ENCODE measurements at places on chromosomes 6 and 20. TPM values are rescaled to one million over a fixed set of nuclear protein-coding genes. Genes with fewer than 3 reads are reported as not detected.

- peak; percentile 66 for DNase-seq
Measured at GRCh38 chr6:25485821-25486534, 166.0 kb upstream of the SCGN start.

GRCh38 chr6:28776269-28777146 lies 147.3 kb downstream of the TRIM27 start:
- DNase-seq, result no peak

- DNase-seq, result no peak
Measured at GRCh38 chr6:150915131-150915879, 49.8 kb downstream of the MTHFD1L start.

- DNase-seq, result no peak
Measured at GRCh38 chr20:37102571-37102970, 6.8 kb upstream of the RBL1 start.

GRCh38 chr6:126118058-126118755 lies 131.9 kb downstream of the TRMT11 start:
- no peak for DNase-seq

GRCh38 chr6:56311061-56311460 lies 63.7 kb upstream of the COL21A1 start:
- DNase-seq, result no peak

DNA sequence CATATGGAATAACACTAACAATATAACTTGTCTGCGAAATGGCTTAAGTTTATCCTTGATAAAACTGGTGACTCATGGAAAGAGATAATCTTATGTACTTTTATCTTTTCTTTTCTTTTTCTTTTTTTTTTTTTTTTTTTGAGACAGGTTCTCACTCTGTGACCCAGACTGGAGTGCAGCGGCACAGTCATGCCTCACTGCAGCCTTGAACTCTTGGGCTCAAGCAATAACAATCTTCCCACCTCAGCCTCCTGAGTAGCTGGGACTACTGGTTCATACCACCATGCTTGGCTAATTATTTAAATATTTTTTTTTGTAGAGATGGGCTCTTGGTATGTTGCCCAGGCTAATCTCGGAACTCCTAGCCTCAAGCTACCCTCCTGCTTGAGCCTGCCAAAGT lies 68.1 kb upstream of the SCGN start:
- DNase-seq, result no peak

Gene TFAP2D
- total RNA-seq, result not detected

Gene CALHM4
- total RNA-seq, result not detected

Gene MATN4
- not detected for total RNA-seq

Gene MRAP2
- not detected for total RNA-seq

Gene RGS17
- total RNA-seq, result 0.23 TPM

Gene ID4
- 29.6 TPM for total RNA-seq

Gene BRPF3
- 20.3 TPM for total RNA-seq

Gene PTGIS
- 20.1 TPM for total RNA-seq
